Stimulated activated CD4-positive, alpha-beta T cell treated with anti-CD3 and anti-CD28 coated beads, Interleukin-4, amount 100 ng/mL, for 24 hours (primary cell): ENCODE measurements at places on chromosomes 4 and X.

DNA sequence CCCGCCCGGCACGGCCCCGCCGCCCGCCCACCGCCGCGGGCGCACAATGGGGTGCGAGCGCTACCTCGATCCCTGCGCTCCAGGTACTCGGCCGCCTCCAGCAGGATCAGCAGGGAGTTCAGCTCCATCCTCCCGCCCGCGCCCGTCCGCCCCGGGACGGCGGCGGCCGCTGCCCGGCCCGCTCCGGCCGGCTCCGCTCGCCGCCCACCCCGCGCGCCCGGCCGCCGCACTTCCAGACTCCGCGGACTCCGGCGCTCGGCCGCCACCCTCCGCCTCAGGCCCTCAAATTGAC is at the start of gene MXD4:
Gene MXD4, minus strand, starts transcription at position 257 of the 292 bp plus-strand sequence. Its CDS starts 129 bp downstream, at position 128.
- no peak for DNase-seq

DNA sequence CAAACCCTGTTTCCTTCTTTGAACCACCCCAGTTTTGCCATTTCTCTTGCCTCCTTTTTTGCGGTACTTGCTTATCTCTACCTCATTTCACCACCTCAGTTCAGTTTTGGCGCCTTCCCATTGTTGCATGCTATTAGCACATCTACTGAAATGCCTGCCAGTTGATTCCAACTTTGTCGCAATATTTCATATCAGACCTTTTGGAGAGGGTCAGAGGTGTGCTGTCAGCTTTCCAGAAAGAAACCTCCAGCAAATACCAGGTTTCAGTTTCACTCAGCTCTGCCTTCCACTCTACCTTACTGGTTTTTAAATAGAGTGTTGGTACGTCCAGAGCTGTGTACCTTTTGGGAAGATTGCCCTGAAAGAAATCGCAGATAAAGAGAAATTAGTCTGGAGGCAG is 91.9 kb upstream of the CPEB2 start:
- DNase-seq, result no peak

DNA sequence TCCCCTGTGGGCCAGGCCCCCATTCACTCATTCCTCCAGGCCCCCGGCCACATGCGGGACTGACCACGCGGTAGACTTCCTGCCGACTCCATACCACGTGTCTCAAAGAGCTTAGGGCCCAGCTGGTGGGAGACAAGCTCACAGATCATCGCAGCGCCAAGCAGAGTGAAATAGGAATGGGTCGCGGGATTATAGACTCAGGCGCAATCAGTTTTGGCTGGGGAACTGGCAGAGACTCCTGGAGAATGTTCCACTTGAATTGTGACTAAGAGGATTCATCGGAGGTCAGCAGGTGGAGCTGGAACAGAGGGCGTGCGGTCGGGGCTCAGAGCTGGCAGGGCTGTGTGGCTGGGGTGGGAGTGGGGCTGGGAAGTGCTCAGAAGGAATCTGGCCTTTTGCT is 15.6 kb downstream of the ATP2B3 start:
- no peak for DNase-seq

- no peak for DNase-seq
Observed at GRCh38 chr4:145739845-145740244, 59.9 kb downstream of the C4orf51 start.

DNA sequence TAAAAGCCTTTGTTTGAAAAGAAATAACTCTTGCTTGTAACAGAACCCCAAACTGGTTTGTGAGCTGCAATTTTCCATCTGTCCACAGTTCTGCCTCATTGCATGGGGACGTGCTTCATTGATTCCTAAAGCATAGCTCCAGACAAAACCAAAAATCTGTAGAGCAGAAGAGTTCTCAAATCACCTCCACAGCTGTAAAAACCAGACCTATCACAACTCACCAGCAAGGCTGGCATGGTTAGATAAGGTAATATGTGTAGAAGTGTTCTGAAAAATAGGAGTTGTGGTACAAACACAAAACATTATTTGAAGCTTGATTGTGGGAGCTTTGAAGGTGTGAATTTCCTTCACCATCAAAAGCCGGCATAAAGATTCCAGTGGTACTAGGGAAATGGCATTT is 12.5 kb upstream of the RAB28 start:
- no peak for DNase-seq

DNA sequence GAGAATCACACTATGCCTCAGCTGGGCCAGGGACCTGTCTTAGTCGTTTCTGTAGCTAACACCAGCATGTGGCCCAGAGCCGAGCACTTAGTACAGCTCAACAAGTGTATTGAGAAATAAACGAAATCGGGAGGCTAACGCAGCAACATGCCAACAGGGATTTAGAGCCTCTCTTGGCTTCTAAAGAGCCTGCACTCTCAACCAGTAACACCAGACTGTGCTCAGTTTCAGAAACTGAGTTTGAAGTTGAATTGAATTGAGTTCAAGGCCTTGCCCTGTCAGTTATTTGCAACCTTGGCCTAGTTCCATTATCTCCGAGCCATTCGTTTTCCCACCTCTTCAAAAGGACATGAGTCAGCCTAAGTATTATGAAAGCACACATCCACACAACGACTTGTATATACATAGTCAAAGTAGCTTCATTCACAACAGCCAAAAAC is 71.3 kb upstream of the LDB2 start:
- no peak for DNase-seq

- DNase-seq, result no peak
Observed at GRCh38 chr4:36904823-36905222, 339.7 kb upstream of the NWD2 start.

DNA sequence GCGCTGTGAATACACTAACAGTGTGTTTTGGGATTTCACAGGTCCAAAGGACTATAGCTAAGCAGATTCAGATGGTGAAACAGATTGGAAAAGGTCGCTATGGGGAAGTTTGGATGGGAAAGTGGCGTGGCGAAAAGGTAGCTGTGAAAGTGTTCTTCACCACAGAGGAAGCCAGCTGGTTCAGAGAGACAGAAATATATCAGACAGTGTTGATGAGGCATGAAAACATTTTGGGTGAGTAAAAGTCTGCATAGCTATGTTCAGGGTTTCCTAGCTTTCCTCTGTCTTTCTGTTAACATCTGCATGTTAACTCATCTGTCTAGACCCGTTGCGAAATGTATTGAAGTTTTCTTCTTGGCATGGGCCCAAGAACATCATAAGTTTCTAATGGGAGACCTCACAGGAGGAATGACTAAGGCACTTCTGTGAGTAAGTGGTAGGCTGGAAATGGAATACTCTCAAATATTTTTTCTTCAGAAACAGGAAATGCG is 372.1 kb downstream of the BMPR1B start:
- no peak for DNase-seq

DNA sequence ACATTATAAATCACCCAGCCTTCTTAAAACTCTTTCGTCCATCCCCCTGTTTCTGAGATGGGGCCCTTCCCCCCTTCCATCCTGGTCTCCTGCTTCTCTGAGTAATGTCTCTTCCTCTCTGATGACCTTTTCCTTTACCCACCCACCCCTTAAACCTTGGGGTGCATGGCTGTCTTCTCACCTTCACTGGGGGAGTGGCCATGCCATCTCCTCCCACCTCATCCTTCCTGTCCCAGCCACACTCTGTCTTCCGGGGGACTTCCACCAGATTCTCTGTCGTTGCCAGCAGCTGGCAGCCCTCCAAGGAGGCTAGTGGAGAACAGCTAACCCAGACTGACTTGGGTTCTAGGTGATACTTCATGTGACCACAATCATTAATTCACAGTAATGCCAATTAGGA is 83.2 kb upstream of the SCML1 start:
- peak; percentile 40 for DNase-seq

DNA sequence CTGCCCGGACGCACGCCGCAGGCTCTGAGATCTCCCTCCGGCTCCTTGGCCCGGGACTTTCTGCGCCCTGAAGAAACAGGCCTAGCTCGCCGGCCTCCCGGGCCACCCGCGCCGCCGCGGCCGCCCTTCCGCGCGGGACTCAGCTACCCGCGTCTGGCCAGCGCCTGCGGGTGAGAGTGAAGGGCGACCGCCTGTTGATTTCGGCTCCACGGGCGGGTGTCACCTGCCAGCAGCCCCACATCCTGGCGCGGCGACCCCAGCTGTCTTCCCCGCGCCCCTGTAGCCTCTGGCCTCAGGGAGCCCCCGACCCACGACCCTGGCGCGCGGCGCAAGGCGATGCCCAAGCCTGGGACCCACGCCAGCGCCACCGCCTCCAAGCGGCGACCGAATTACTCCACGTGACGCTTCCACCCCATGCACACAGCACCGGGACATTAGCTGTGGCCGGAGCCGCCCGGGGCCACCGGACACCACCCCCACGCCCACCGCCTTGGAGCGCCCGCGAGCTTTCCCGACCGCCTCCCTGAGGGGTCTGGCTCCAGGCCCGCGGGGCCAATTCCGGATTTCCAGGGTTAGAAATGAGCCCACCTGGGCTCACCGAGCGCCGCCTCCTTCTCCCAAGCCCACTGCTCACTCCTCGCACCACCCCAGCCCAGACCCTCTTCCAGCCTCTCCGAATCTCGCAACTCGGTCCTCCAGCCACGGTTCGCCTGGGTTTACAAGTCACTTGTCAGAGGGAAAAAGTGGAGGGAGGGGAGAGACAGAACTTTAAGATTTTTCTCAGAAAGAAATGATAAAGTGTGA is 10.2 kb downstream of the ARX start:
- no peak for DNase-seq

GRCh38 chr4:986428-986878 is 391 bp upstream of the IDUA start:
- no peak for DNase-seq

- no peak for DNase-seq
Observed at GRCh38 chr4:140903522-140904475, 147.6 kb upstream of the TBC1D9 start.

GRCh38 chrX:118961866-118962560 is 12.4 kb upstream of the LONRF3 start:
- DNase-seq, result no peak

DNA sequence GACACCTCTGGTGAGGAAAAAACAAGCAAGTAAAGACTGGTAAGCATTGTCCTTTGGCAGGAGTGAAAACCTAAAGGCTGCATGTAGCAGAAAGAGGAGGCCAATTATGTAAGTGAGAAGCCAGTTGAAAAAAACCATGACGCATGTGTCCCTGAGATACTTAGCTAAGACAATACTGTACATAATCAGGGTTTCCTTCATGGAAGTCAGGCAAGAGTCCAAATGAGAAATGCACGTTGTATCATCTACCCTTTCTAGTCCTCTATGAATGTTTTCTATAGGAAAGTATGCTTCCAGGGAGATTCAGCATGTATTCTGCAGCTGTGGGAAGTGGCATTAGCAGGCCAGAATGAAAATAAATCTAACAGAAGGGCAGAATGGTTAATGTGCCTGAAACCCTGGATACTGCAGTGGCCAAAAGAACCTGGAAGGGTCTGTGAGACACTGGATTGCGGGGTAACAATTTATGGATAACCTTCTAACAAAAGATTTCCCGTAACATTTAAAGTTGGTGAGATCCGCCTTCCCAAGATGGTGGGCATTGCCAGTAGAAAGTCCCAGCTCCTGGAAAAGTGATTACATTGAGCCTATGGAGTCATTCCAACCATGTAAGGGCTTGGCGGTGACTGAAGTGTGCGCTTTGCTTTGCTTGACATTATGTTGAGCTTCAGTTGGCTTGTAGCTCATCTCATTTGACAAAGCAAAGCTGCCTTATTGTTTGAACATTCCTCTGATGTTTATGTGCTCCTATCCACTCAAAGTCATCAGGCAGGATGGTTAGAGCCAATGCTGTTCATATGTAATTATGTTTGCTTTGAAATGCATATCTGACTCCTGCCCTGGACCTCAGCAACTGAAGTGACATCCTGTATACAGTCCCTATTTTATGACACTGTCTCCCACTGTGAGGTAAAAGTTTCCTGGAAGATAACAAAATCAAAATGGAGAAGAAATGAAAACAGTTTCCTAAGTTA is 200.4 kb downstream of the ARHGAP24 start:
- DNase-seq, result no peak

DNA sequence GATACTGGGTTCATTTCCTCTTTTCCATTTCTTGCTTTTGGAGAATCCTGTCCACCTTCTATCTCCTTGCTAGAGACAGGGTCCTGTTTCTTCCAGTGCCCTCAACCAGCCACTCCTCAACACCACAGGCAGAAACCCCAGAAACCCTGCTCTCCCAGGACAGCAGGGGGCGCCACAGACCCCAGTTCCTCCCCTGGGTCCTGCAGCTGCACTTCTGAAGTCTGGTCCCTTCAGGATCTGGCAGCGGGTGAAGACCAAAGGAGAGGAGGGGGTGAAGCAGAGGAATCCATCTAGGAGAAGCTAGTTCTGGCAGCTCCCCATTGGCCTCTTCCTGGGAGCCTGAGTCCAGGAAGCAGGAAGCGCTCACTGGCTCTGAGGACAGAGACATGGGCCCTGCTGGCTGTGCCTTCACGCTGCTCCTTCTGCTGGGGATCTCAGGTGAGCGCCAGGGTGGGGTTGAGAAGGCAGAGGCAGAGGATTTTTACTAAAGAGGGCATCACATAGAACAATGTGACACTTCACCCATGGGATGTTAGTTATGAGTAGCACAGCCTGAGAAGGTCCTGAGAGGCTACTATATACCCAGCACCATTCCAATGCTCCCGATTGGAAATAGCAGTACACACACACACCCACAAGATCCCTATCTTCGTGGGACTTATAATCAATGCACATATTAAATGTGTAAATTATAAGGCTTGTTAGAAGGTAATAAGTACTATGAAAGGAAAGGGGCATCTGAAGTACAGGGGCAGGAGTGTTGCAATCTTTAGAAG is at the start of gene PRSS48:
Gene PRSS48, plus strand, starts transcription at position 375 of the 776 bp plus-strand sequence. Its CDS starts 12 bp downstream, at position 387.
- peak; percentile 31 for DNase-seq

GRCh38 chr4:121977251-121978171 is 25.7 kb upstream of the TRPC3 start:
- no peak for DNase-seq

DNA sequence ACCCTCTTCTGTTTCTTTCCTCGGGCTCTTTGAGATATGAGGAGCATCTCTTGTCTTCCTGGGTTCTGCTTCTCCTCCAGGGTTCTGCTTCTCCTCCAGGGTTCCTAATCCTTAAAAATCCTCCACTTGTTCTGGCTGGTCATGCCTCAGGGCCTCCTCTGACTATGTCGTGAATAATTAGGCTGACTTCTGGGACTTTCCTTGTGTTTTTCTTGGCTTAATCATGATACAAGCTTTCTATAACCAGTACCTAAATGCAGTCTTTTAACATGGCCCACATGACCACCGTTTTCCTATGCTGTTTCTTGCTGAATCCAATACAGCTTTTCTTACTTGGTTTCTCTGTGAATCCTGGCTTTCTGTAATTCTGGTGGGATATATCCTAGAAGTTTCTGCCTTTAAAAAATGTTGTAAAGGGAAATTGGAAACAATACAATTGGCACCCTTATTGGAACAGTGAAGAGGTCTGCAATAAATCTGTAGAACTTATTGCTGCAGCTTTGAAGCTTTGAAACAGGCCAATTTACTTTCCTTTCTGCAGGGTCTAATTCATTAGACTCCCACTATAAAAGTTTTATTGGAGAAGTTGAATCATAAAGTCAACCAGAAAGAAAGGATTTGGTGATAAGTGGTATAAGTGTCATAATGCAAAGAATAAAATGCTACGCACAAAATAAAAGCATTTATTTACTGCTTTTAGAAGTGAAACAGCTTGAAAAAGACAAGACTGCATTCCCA is 213.1 kb downstream of the UGT8 start:
- no peak for DNase-seq

GRCh38 chr4:24624381-24624780 is 40.0 kb upstream of the DHX15 start:
- no peak for DNase-seq
